ENCODE measurements at places on chromosomes 1 and 21.

- DNase-seq: no peak
These were observed 45.1 kb downstream of the BTBD8 start for GRCh38 chr1:92125204-92125603.

- DNase-seq: no peak
These were observed 35.5 kb upstream of the ASPM start for GRCh38 chr1:197181982-197182381.

DNA sequence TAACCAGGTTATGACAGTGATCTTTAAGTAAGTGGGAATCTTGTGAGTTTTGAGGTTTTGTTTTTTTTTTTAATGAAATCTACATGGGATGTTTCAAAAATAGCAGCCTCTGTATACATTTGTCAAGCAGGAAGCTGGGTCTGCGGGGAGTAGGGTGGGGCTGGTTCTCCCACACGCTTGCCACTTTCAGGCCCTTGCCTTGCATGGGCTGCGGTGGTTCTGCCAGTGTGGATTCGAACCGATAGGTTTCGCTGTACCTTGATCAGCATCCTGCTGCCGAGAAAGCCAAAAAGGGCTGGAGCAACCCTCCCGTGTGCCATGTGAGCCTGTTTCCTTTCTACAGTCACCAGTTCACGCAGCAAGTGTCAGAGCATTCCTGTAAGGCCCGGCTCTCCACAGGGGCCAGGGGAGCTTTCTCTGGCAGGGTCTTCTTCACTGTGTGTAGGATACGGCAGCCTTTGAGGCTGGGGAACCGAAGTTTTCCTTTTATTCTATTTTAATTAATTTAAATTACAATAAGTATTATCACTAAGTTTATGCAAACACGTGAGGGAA is 79.2 kb upstream of the SAMD11 start:
- no peak for DNase-seq

- peak; percentile 40 for DNase-seq
These were observed 33.4 kb downstream of the KIAA1614 start for GRCh38 chr1:180946056-180946455.

DNA sequence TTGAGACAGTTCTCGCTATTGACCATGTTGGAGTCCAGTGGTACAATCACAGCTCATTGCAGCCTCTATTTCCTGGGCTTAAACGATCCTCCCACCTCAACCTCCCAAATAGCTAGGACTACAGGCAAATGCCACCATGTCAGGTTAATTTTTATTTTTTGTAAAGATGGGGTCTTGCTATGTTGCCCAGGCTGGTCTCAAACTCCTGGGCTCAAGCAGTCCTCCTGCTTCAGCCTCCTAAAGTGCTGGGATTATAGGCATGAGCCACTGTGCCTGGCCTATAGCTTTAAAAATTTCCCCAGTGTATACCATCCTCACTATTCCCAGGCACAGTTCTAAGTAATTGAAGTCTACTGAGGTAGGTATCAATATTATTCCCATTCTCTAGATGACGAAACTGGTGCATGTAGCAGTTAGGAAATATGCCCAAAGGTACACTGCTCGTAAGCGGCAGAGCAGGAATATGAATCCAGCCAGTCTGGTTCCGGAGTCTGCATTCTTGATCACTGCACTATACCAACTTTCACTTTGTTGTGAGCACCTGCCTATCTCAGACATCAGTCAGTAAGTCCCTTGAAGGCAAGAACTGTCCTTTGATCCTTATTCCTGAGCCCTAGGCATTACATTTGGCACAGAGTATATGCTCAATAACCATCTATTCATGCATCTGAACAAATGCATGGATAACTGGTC is 11.5 kb upstream of the SRP9 start:
- no peak for DNase-seq

DNA sequence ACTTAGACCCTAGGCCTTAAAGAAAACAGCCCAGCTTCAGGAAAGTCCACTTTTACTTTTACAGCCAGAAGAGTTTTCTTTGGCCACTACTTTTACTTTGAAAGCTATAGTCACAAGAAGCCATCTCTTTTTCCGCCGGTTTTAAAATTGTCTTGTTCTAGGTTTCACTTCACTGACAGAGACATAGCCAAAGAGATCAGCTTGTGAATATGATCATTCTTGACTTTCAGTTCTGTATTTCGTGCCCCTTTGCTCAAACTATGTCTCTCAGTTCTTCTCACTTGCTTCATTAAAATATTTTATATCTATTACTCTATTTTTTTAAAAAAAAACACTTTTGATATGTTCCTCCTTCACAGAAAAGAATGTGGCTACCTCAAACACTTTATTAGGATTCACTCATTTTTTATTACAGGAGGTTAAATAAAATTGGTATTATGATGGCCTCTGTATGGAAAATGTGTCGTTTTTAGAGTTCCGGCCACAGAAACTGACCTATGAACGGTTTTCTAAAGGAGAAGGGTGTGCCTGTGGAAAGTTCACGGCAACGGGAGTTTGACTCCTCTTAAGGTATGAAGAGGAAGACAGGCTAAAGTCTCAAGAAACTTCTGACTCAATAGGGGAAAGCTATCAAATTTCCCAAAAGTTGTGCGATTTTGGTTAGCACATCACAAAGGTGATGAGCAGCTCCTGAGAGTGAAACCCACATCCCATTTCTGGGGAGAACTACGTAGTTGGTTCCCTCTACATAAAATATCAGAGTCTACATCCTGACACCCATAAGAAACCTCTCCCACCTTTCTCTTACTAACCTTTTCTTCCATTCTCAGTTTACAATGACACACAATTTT is 1.2 kb downstream of the MCOLN2 start:
- DNase-seq: no peak

DNA sequence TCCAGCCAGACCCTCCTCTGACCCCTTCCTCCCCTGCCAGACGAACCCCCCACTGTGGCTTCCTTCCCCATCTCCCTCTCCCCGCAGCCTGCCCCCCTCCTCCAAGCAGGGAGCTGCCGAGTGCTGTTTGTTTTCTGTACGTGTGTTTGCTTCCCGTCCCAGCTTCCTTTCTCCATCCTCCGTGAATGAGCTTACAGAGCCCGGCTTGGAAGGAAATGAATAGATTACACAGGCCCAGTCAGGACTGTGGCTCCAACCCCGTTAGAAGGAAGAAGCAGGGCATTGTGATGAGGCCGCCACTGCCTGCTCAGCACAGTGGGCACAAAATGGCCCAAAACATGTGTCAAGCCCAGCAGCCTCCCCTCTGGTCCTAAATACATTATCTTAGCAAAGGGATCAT is 123.2 kb downstream of the IGSF21 start:
- no peak for DNase-seq

- no peak for DNase-seq
These were observed 54.0 kb downstream of the AKT3 start for GRCh38 chr1:243796016-243796415.

DNA sequence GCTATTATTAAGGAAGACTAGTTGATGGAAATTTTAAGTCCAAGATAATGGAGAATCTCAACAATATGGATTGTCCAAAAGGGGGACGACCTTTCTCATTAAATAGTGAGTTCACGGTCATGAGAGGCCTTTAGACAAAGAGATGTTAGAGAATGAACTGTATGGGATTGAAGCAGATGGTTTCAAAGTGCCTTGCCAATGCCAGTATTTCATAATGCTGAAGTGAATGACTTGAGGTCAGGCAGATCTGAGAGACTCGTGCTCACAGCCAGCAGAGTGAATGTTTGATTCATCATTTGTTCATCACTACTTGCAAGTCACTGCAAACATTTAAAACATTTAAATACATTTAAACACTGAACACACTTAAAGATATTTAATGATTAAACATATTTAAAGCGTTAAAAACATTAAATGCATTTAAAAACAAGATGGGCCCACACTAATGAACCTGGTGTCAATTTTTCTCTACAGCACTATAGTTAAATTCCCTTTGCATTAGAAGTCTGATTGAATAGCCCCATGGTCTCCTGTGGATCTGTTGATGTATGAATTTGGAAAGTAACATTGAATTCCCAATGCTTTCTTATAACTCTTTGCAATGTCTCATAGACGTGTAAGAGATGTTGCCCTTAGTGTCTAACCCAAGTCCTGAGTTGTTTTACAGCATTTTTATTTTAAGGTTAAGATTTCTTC is 80.7 kb downstream of the TGFB2 start:
- no peak for DNase-seq

DNA sequence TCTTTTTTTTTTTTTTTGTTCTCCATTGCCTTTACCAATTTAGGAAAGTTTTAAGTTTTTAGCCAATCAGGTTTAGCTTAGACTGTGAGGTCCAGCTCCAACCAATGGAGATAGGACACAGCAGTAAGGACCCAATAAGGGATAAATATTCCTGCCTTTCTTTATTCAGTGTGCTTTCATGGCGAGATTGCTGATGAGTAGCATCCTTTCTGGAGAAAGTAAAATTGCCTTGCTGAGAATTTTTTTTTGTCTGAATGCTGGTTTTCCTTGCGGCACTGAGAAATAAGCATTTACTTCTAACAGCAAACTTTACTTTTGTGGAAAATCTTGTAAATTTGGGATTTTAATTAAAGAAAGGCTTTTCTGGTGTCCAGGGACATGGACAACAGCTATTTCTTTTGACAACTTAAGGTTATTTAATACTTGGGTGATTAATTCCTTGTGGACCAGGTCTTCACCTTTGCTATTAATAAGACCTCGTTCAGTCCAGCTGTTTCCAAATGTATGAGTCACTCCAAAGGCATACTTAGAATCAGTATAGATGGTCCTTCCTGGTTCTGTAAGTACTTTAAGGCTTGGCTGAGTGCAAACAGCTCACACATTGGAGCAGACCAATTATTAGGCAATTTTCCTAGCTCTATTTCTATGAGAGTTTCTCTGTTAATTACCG is 54.1 kb downstream of the SERINC2 start:
- DNase-seq: no peak

Measured in SW480 (cell line).